ENCODE measurements at places on chromosomes 3 and 15. TPM values are rescaled to one million over a fixed set of nuclear protein-coding genes. Genes with fewer than 3 reads are reported as not detected.

Gene CFAP20DC
- polyA plus RNA-seq = 0.42 TPM

Gene SLC22A13
- polyA plus RNA-seq = not detected

Gene OR5K2
- polyA plus RNA-seq = not detected

Gene SIDT1
- polyA plus RNA-seq = 0.34 TPM

Gene DUOXA2
- polyA plus RNA-seq = not detected

Gene CCDC12
- 34.7 TPM for polyA plus RNA-seq

Gene ACP3
- 1.1 TPM for polyA plus RNA-seq

Gene RAB6B
- 1.7 TPM for polyA plus RNA-seq

Gene PRR23E
- polyA plus RNA-seq = not detected

Gene EPHA3
- polyA plus RNA-seq = 2.3 TPM

Gene DZIP3
- 11.3 TPM for polyA plus RNA-seq

Gene DPPA4
- not detected for polyA plus RNA-seq

Gene ONECUT1
- not detected for polyA plus RNA-seq

Gene ATP8B4
- 8.7 TPM for polyA plus RNA-seq

Gene SERPINI2
- not detected for polyA plus RNA-seq

Gene DZIP1L
- polyA plus RNA-seq = 8.5 TPM

Gene OXTR
- 5.0 TPM for polyA plus RNA-seq

Gene FBLN2
- polyA plus RNA-seq = 10.8 TPM

Gene SAMD7
- not detected for polyA plus RNA-seq

Gene TMEM202
- not detected for polyA plus RNA-seq

Gene GOLGA6L7
- not detected for polyA plus RNA-seq

Gene MOBP
- 0.68 TPM for polyA plus RNA-seq

Gene MESP1
- polyA plus RNA-seq = not detected

Gene CMTM8
- 2.5 TPM for polyA plus RNA-seq

Gene SPINK8
- polyA plus RNA-seq = not detected

Gene FAM107A
- 19.9 TPM for polyA plus RNA-seq

Gene MYRIP
- 5.5 TPM for polyA plus RNA-seq

Gene GPR149
- polyA plus RNA-seq = not detected

Gene TUSC7
- not detected for polyA plus RNA-seq

Gene GPR87
- not detected for polyA plus RNA-seq

Gene MKRN3
- polyA plus RNA-seq = 0.61 TPM

Gene BCHE
- 23.1 TPM for polyA plus RNA-seq

Gene CHL1
- polyA plus RNA-seq = 35.7 TPM

Gene CHDH
- 0.88 TPM for polyA plus RNA-seq

Gene SLC25A20
- 37.6 TPM for polyA plus RNA-seq

Gene WDR72
- 0.04 TPM for polyA plus RNA-seq

Gene FSD2
- 0.01 TPM for polyA plus RNA-seq

Gene KLHL6
- 2.7 TPM for polyA plus RNA-seq

Gene CCDC33
- polyA plus RNA-seq = not detected

Gene HRH1
- 13.0 TPM for polyA plus RNA-seq

Gene HYAL1
- polyA plus RNA-seq = 3.6 TPM

Gene PLSCR2
- not detected for polyA plus RNA-seq

Gene CCR2
- 6.0 TPM for polyA plus RNA-seq

Gene ADGRG7
- polyA plus RNA-seq = not detected

Gene CIB1
- 40.2 TPM for polyA plus RNA-seq

Gene CNTN3
- polyA plus RNA-seq = 1.3 TPM

Gene TMC3
- polyA plus RNA-seq = not detected

Gene VEPH1
- polyA plus RNA-seq = 0.48 TPM

Gene MKRN2OS
- polyA plus RNA-seq = not detected

Gene STRC
- polyA plus RNA-seq = 0.29 TPM

Gene HIGD2B
- polyA plus RNA-seq = not detected

Gene SSUH2
- 0.80 TPM for polyA plus RNA-seq

Gene PTPRG
- 18.2 TPM for polyA plus RNA-seq

Gene ARHGAP31
- polyA plus RNA-seq = 8.7 TPM

Gene ZBBX
- polyA plus RNA-seq = 0.20 TPM

Gene SAXO2
- polyA plus RNA-seq = 2.9 TPM

Gene LRRC31
- polyA plus RNA-seq = not detected

Gene RUBCN
- 9.5 TPM for polyA plus RNA-seq

Gene LRRC49
- 14.2 TPM for polyA plus RNA-seq

All from ovary (tissue), 10 donors.